Mesenteric fat pad (tissue), 1 donor: ENCODE measurements at places on chromosomes 1 and 21. TPM values are rescaled to one million over a fixed set of nuclear protein-coding genes. Genes with fewer than 3 reads are reported as not detected.

DNA sequence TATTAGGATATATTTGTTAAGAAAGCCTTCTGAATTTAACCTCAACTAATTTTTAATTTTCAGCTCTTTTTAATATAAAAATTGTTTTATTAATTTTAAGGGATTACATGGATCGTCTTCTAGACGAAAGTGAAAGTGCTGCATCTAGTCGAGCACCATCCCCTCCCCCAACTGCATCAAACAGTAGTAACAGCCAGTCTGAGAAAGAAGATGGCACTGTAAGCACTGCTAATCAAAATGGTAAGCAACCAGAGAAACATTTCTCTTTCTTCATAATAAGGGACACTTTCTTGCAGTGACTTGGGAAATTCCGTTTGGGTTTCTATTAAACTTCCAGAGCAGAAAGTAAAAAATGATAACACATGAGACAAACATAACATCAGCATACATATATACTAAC, 56.9 kb downstream of the MIER1 start:
- DNase-seq, result no peak

DNA sequence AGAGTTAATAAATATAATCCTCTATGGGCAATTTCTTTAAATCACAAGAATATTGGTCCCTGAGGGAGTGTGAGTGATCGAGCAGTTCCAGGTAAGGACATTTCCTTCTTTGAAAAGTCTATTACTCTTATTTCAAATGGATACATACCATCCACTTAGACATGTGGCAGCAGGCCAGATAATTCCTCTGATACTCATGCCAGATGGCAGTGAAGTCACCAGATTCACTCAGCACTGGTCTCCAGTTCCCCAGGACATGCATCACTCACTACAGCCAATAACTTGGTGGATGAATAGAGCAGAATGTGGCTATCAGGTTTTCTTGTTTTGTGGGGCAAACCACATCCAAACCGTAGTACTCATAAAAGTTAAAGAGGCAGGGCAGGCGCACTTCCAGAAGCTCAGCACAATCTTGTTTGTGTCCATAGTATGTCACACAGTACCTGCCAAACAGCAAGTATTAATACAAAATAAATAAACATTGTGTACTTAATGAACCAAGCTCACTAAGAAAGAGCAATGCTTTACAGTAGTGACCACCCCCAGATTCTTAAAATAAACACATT, 74.2 kb upstream of the CD53 start:
- DNase-seq, result no peak

DNA sequence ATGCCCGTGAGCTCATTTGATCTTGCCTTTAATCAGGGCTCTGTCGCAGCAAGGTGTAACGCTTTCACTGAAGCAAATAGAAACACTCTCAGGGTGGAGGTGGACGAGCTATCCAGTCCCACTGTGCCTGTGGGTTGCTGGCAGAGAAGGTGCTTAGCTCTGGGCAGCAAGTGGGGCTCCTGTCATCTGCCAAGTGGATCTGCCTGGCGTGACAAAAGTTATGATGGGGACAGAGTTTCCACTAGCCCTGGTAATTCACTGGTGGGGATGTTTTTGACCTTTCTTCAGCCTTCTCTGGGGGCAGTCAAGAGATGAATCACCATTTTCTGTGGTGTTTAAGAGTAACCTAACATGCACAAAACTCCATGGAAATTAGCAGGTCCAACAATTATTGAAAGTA, 71.3 kb upstream of the EDEM3 start:
- DNase-seq, result no peak

DNA sequence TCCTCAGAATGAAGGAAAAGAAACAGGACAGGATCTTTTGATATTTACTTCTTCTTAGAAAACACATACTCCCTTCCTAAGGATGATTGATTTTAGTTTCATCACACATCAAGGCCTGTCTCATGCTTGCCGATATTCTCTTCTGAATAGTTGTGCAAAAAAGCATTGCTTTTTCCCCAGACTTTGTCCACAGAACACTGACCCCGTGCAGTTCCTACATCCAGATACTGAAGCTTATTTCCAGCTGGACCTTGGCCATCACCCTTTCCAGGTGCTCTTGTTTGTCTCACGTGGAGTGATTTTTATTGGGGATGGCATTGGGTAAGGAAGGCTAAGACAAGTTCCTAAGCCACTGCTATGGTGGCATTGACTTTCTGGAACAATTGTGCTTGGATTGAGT, 197.3 kb upstream of the HOOK1 start:
- no peak for DNase-seq

GRCh38 chr1:11874258-11874562, 15.5 kb upstream of the NPPB start:
- no peak for DNase-seq

DNA sequence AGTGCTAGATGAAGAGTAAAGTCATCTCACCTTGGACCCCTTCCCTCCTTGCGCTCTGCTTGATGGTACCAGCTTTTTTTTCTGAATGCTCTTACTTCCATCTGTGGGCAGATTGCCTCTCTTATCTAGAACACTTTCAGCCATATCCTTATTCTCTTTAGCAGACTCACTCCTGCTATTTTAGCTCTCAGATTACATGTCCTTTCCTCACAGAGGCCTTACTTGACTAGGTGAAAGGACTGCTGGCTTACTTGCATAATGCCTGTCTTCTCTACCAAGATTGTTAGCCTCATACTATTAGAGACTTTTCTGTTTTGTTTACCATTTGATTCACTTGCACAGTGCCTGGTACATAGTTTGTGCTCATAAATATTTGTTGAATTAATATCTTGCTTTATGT, 9.3 kb downstream of the IFI44 start:
- no peak for DNase-seq

DNA sequence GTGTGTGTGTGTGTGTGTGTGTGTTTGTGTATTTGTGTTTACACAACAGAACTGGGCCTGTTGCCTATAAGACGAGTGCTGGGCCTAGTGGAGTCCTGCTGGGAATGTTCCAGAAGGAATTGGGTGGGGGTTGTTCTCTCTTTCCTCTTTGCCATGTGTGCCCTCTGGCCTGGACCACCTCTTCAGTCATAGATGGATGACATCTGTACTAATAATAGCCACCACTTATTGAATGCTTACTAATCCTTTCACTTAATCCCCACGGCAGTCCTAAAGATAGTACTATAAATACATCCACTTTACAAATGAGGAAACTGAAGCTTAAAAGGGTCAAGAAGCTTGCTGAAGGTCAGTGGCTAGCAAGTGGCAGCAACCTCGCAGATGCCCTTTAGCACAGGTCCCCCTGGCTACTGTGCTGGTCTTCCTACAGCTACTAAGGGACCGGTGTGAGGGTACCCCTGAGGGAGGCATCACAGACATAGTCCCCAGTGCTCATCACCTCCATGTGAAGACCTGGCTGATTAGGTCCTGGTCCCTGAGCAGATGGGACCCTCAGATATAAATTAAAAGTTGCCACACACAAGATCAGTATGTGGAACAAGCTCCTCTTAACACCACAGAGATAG, 55.2 kb upstream of the KIF1B start:
- peak; percentile 16 for DNase-seq

The ZBTB8OS gene
- 32.8 TPM for total RNA-seq

The FCRL6 gene
- total RNA-seq, result not detected

GRCh38 chr1:185693654-185694053, 40.5 kb upstream of the HMCN1 start:
- no peak for DNase-seq

GRCh38 chr1:87963556-87963955, 634.9 kb downstream of the LMO4 start:
- DNase-seq, result no peak

The KCNT2 gene
- 0.93 TPM for total RNA-seq

The LYPD8 gene
- not detected for total RNA-seq

The FAM72B gene
- total RNA-seq, result 1.1 TPM

- no peak for DNase-seq
Observed at GRCh38 chr1:36303650-36304360, 2.4 kb upstream of the SH3D21 start.

GRCh38 chr21:42236693-42237092, 17.8 kb downstream of the ABCG1 start:
- no peak for DNase-seq

- no peak for DNase-seq
Observed at GRCh38 chr1:12302798-12303447, 73.1 kb downstream of the VPS13D start.

- no peak for DNase-seq
Observed at GRCh38 chr1:114758256-114758832, 560 bp upstream of the CSDE1 start.

DNA sequence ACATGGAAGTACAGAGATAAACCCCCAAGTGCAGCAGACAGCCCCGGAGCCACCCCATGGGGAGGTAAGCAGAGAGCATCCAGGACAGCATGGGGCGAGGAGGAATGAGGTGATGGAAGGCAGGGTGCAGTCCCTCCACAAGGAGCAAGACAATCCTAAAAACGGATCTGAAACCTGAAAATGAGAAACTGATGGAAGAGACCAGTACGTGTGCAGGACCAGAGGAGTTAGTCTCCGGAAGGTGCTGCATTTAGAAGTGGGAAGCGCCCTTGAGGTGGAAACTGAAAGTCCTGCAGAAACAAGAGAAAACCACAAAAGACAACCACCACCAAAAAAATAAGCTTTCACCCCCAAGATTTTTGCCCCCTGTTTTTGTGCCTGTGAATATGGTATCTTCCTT, 17.4 kb upstream of the DDOST start:
- DNase-seq, result no peak

DNA sequence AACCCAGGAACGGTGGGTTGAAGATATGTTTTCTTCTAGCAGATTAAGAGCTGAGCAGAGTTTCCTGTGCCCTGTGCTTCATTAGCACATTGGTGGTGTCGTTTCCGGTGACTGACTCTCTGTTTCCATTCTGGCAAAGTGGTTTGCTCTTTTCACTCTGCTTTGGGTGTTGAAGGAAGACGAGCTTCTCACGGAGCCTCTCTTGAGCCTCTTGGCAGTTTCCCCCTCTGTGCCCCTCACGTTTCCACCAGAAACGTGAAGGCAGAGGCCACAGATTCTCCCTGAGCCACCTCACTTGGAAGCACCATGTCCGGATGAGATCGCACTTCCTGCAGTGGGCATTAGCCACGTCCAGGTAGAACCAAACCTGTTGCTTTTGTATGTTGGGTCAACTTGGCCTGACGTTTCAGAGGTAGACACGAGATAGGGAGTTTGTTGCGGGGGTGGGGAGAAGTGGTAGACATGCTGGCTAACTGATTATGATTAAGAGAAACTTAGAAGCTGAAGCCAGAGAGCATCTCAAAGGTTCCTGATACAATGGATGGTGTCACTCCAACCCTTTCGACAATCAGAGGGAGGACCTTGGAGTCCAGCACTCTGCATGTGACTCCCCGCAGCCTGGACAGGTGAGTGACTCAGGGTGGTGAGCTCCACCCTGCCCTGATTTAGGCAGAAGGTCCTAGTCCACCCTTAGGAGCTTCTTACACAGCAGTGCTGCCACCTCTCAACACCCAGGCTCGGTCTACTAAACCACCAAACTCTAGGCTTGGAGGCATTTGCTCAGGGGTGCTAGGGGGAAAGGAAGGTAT, at the start of gene LAX1:
Gene LAX1 (plus strand): TSS at position 155 of the 809 bp plus-strand sequence. CDS start 383 bp downstream, at position 538.
- DNase-seq, result no peak

DNA sequence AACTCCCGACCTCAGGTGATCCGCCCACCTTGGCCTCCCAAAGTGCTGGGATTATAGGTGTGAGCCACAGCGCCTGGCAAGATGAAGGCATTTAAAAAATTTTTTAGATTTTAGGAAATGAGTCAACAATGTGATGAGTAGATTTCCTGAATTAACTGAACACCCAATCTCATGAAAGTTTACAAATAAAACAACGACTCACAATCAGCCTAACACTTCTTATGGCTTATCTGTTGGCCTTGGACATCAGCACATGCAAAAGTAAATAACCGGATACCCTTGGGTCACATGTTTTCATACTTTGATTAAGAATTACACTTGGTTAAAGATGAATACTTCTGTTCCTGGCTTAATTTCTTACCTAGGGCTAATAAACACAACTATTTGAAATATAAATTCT, 3.0 kb downstream of the GNG12 start:
- no peak for DNase-seq

GRCh38 chr1:66809736-66810326, 8.8 kb upstream of the INSL5 start:
- DNase-seq, result no peak

The ARHGAP30 gene
- 26.0 TPM for total RNA-seq

DNA sequence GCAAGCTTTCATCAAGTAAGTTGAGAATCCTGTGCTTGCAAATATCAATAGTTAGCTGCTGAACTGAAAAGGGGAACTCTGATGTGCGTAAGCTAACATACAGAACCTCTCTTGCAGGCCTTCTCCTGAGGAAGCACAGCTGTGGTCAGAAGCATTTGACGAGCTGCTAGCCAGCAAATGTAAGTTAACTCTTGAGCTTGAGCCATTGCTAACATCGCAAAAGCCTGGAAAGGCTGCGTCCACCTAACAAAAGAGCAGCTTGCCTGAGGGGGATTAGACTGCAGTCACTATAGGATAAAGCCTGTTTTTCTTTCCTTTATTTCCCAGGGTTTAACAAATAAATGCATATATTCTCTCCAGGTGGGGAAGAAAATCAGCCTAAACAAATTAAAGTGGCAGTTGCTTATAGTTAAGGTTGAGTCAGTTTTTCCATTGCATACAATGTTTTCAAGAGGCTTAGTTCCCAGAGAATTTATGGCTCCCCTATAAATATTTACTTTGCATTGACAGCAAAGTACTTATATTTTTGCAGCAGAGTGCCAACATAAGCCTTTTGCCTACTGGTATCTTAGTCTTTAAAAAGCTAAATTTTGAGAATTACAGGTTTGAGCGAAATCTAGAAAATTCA, 1.5 kb downstream of the RGS2 start:
- no peak for DNase-seq

GRCh38 chr1:40818264-40818961, 34.8 kb downstream of the KCNQ4 start:
- no peak for DNase-seq

DNA sequence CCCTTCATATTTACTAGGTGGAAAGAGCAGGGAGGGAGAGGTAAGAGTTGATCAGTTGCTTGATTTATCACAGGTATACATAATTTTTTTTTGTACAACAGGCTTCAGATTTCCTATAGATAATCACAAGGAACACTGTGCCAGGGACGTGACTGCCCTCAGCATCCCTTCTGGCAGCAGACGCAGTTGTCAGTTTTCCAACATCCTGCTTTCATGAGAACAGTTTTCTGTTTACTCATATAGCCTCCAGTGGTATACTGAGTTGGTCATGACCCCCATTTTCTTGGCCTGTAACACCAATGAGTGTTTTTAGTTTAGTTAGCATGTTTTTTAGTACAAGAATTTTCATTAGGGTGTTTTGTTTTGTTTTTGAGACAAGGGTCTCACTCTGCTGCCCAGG, 37.9 kb upstream of the PTPRF start:
- no peak for DNase-seq

GRCh38 chr1:94271373-94271772, 34.0 kb upstream of the ARHGAP29 start:
- no peak for DNase-seq

GRCh38 chr1:85062425-85063026, 14.2 kb upstream of the MCOLN3 start:
- no peak for DNase-seq

- DNase-seq, result no peak
Observed at GRCh38 chr21:43913928-43914327, 48.9 kb downstream of the AGPAT3 start.

The CRYBG2 gene
- total RNA-seq, result 0.06 TPM
